ENCODE measurements at places on chromosomes 5 and 9.
A peak's percentile ranks its signal among the peaks of the same experiment; 100 is the strongest.

- peak; percentile 58 for DNase-seq
- peak overlapping the region; percentile 90 for H3K4me3 ChIP-seq
- H3K36me3 ChIP-seq: no peaks in the 10 kb centered on the region
- H3K27me3 ChIP-seq: peaks cover 15% of the 10 kb centered on the region
These were observed 1057.7 kb upstream of the DMAC1 start for GRCh38 chr9:8857068-8857925.

DNA sequence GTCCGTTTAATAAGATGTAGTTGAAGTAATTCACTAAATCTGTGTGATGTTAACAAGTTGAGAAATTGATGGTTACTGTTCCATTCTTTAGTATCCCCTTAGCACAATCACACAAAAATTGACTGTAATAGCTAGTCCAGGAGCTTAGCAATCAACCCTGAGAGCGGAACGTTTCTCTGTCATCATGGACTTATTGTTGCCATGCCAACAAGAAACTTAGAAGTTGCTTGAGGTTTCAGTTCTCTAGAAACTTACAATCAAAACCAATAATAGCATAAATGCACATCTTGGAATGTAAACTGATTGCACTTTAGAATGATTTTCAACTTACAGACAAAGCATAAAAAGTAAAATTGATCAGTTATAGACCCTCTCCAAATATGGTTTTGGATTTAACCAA is 125.4 kb upstream of the ANKH start:
- no peak for DNase-seq
- peaks cover 20% of the 10 kb centered on the region for H3K36me3 ChIP-seq
- no peak overlapping the region for H3K4me3 ChIP-seq
- no peaks in the 10 kb centered on the region for H3K4me1 ChIP-seq
- H3K27ac ChIP-seq: no peak overlapping the region
- H3K27me3 ChIP-seq: peaks cover 3% of the 10 kb centered on the region

DNA sequence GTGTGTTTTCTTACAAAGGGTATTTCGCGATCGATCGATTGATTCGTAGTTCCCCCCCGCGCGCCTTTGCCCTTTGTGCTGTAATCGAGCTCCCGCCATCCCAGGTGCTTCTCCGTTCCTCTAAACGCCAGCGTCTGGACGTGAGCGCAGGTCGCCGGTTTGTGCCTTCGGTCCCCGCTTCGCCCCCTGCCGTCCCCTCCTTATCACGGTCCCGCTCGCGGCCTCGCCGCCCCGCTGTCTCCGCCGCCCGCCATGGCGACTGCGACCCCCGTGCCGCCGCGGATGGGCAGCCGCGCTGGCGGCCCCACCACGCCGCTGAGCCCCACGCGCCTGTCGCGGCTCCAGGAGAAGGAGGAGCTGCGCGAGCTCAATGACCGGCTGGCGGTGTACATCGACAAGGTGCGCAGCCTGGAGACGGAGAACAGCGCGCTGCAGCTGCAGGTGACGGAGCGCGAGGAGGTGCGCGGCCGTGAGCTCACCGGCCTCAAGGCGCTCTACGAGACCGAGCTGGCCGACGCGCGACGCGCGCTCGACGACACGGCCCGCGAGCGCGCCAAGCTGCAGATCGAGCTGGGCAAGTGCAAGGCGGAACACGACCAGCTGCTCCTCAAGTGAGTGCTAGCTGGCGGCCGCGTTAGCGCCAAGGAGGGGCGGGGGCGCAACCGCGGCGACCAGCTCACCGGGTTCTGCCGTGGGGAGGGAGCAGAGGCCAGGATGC is 480 bp downstream of the LMNB1 start:
- DNase-seq: peak; percentile 60
- H3K27ac ChIP-seq: peak overlapping the region; percentile 98
- H3K4me1 ChIP-seq: peaks cover 29% of the 10 kb centered on the region
- peak overlapping the region; percentile 93 for H3K4me3 ChIP-seq

GRCh38 chr9:84950879-84951811 is 281.6 kb downstream of the NTRK2 start:
- H3K4me3 ChIP-seq: no peak overlapping the region
- peaks cover 13% of the 10 kb centered on the region for H3K4me1 ChIP-seq
- peaks cover 5% of the 10 kb centered on the region for H3K27me3 ChIP-seq
- no peak overlapping the region for H3K27ac ChIP-seq

GRCh38 chr5:60805463-60805862 is 38.6 kb downstream of the ELOVL7 start:
- H3K4me1 ChIP-seq: peaks cover 35% of the 10 kb centered on the region
- no peak overlapping the region for H3K27ac ChIP-seq
- H3K27me3 ChIP-seq: no peaks in the 10 kb centered on the region
- H3K36me3 ChIP-seq: no peaks in the 10 kb centered on the region

- H3K27ac ChIP-seq: no peak overlapping the region
- no peak overlapping the region for H3K4me3 ChIP-seq
- DNase-seq: no peak
- peaks cover 24% of the 10 kb centered on the region for H3K4me1 ChIP-seq
These were observed 37.3 kb upstream of the TRIO start for GRCh38 chr5:14105718-14106410.

GRCh38 chr5:51661646-51662265 is 278.5 kb downstream of the ISL1 start:
- no peak overlapping the region for H3K4me3 ChIP-seq
- DNase-seq: no peak
- H3K36me3 ChIP-seq: no peaks in the 10 kb centered on the region
- no peaks in the 10 kb centered on the region for H3K4me1 ChIP-seq
